Skeletal muscle cell (primary cell): ENCODE measurements at places on chromosomes 7 and 10.

- DNase-seq, result no peak
These were observed 124.5 kb downstream of the ITGA8 start for GRCh38 chr10:15595260-15595659.

GRCh38 chr10:127344346-127344745 lies 148.0 kb upstream of the INSYN2A start:
- DNase-seq, result no peak

- peak; percentile 4 for DNase-seq
These were observed 28.1 kb upstream of the SGMS1 start for GRCh38 chr10:50651808-50652207.

DNA sequence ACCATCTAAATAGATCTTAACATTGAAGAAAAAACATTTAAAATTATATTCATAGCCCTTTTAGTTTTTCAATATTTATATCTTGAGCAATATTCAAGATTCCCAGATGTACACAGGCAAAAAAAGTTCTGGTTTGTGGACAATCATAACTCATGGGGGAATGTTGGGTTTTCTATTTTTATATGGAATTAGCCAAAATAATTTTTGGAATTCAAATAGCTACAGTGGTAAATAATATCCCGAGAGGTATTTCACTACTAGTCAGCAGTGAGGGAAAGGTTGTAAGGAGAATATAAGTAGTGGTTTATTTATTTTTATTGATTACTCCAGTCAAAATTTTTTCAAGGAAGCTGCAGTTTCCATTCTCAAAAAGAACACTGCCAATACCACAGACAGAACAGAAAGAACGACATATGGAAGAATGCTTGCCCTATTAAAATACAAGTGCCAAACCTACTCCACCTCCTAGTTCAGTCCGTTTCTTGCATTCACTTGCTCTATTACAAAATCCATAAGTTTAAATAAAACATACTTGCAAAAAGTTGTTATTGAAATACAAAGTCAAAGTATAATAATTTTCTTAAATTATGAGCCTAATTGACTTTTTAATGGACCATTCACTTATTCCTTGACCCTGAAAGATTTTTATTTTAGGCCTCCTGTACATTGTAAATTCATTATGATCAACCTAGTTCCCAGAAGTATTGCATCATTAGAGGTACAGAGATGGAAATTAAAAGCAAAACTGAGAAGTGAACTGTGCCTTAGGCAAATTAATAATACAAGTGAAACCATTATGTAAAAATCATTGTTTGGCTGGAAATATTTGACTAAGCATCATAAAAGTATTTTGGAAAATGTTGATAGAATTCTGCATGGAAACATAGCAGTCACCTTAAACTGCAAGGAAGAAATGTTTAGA lies 533.2 kb downstream of the PARD3 start:
- no peak for DNase-seq

DNA sequence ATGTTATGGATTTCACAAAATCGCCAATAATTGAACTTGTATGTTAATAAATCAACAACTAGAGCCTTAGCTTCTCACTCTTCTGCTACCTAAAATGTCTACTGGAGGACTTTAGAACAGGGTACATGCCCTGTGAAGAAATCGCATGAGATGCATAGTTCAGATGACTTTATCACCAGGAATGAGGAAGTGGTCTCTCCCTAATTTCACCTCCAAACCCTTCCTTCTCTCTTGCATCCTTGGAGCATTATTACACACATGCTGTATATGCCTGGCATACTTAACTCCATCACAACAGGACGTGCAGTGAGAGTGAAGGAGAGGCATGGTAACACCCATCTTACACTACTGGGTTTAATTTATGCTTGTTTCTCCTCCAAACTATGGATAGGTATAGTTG lies 27.8 kb downstream of the RHEB start:
- DNase-seq, result peak; percentile 70

DNA sequence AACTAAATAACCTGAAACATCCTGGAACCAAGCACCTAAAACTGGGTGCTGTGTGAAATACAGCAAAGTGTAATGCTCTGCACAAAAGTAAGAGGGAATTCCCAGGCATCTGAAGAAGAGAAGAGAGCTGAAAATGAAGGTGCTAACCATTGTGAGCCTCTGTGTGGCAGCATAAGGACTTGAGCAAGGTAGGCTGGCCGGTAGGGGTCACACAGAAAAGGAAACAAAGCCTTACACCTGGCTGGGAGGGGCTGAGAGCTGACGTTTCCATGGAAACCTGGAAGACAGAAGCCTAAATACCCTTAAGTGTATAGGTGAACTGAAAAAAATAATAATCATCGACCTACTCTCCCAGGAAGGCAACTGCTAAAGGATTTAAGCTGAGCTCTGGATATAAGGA lies 48.6 kb downstream of the CUL1 start:
- DNase-seq, result no peak

DNA sequence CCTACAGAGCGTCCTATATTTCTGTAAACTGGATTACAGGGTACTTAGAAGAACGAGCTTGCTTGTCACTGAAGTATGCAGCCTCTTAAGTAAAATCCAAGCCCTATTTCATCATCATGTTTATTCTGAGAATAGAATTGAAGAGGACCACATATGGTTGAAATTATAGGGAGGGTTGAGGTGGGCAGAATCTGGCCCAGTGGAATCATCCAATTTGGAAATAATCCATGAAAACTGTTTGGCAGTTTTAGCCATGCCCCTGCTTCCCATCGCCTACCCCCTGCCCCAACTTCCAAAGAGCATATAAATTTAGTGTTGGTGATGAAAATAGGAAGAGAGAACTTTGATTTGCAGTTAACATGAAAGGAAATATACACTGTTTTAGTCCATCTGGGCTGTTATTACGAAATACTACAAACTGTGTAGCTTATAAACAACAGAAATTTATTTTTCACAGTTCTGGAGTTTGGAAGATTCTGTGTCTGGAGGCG lies 150.4 kb downstream of the PRKG1 start:
- DNase-seq, result peak; percentile 92

- no peak for DNase-seq
These were observed 18.1 kb downstream of the HACD1 start for GRCh38 chr10:17599089-17599488.

DNA sequence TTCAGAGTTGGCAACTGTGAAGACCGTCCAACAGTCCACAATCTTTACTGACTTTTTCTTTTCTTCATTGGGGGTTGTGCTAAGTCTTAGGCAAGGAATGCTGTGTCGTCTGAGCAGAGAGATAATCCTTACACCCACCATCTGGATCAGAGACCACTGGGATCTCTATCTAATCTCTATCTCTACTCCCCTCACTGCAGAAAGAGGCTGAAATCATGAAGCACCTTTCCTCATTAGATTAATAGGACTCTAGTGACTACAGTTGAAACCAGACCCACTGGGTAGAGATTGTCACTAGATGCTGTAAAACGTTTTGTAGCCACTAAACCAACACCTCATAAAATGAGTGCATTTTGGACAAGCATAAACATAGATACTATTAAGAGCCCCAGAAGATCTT lies 387.4 kb upstream of the CELF2 start:
- DNase-seq, result no peak

GRCh38 chr7:25333296-25333928 lies 105.1 kb upstream of the NPVF start:
- DNase-seq, result no peak

DNA sequence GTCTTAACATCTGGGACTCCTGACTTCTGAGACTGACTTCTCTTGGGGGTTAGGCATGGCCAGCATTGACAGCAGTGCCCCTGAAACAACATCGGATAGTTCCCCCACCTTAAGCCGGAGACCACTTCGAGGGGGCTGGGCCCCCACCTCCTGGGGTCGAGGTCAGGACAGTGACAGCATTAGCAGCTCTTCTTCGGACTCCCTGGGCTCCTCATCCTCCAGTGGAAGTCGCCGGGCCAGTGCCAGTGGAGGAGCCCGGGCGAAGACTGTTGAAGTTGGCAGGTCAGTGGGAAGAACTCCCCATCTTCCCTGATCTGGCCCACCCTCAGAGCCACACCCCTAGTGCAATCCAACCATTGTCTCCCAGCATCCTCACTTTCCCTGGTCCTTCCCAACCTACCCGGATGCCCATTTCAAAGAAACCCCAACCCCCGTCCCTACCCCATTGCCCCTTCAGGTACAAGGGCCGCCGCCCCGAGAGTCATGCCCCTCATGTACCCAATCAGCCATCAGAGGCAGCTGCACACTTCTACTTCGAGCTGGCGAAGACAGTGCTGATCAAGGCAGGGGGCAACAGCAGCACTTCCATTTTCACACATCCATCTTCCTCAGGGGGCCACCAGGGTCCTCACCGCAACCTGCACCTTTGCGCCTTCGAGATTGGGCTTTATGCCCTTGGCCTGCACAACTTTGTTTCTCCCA lies 12.1 kb downstream of the ZSWIM8 start:
- DNase-seq, result no peak

DNA sequence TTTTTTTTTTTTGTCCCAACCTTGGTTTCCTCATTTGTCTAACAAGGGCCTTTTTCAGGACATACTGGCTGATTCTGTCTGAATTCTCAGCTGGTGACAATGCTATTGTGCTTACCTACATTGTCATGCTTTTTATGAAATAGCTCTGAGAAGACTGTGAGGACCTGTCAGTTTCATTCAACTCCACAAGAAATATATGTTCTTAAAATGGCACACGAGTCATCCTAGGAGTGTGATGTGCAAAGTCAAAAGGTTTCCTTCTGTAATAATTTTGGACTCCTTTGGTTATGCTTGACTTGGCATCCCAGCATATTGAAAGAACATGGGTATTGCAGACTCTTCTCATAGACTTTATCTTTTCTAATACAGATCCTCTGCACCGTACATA lies 316.0 kb downstream of the GFRA1 start:
- DNase-seq, result no peak

DNA sequence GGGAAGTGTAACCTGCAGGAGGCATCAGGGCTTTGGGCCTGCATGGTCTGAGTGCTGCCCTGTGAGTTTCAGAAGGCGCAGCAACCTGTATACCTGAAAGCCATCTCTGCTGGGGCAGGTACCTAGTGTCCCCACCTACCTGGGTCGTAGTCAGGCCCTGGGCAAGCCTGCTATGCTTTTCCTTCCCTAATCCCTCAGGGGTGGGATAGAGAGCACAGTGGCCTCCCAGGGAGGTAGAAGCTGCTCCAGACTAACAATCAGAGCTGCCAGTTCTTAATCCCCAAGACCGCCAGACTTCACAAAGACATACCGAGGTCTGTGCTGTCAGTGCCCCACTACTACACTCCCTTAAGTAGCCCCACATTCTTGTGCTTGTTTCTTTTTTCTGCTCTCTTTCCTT lies 52.0 kb downstream of the PTEN start:
- DNase-seq, result no peak

DNA sequence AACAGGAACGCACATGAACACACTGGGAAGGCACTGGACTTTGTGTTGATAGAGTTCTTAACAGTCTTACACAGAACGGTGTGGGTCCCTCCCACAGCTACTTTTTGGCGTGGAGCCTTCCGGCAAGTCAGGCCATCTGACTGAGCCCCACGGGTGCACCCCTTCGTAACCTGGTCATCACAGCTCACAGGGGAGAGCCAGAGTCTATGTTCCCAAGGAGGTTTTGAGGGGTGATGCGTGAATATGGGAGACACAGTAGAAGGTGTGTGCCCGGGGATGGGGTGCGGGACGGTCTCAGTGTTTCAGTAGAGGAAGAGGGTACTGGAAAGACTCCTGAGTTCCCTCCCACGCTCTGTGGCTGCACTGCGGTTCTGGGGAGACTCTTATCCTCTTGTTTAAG lies 291.7 kb downstream of the DNAJB6 start:
- DNase-seq, result no peak

DNA sequence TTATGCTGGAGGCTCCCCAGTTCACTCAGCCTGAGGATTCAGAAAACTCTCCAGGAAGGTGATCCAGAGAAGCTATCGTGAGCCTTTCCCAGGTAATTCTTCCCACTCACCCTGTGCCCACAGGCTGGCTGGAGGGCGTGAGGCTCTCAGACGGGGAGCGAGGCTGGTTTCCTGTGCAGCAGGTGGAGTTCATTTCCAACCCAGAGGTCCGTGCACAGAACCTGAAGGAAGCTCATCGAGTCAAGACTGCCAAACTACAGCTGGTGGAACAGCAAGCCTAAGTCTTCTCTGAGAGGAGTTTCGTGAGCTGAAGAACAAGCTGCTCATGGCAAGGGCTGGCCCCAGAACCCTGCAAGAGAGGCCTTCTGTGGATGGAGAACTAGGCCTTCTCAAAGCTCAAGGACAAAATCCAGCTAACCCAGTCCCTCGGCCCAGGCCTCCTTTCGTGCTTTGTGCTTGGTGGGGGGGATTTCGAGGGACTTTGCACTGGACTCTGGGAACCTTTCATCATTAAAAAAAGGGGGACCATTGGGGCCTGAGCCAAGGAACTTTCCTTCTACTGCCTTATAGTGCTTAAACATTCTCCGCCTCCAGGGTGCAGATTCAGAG lies 23.6 kb downstream of the NOBOX start:
- DNase-seq, result no peak

- DNase-seq, result no peak
These were observed 214.5 kb upstream of the CNTNAP2 start for GRCh38 chr7:145902123-145902522.

GRCh38 chr7:68407460-68407859 lies 1190.8 kb upstream of the AUTS2 start:
- no peak for DNase-seq

GRCh38 chr7:52689912-52690311 lies 345.5 kb upstream of the POM121L12 start:
- DNase-seq, result no peak

DNA sequence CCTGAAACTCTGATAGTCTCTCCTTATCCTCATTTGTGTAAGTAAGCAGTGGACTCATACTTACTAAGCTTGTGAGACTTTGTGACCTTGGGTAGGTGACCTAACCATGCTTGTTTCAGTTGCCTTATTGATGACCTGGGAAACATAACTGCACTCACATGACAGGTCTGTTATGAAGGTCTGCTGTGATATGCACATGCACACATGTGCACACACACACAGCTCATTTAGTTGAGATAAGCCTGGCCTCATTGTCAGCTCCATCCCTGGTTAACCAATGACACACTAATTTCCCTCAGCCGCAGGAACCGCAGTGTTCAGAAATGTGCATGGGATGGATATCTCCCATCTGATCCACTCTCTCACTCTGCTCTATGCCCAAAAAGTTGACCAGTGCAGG lies 177.2 kb downstream of the GPAM start:
- no peak for DNase-seq

- DNase-seq, result no peak
These were observed 6.8 kb upstream of the NCOA4 start for GRCh38 chr10:46037107-46037825.
